ENCODE measurements at places on chromosomes 7 and 10.

GRCh38 chr10:72276421-72277339 is 3.0 kb downstream of the DDIT4 start:
- DNase-seq: no peak

DNA sequence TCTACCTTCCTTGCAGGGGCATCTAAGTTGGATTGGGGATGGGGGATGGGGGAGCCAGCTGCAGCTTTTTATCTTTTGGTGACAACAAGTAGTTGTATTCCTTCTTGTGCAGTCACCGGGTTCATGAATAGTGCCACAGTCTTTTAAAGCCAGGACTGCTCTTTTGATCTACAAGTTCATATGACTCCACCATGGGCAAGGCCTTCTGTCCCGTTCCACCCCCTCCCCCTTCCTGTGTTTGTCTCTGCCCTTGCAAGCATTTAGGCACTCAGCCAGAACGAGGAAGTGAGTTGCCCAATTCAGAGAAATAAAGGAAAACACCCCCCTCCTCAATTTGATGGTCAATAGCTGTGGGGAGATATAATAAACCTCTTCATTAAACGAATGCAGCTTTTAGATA is 44.8 kb upstream of the EGR2 start:
- no peak for DNase-seq

GRCh38 chr10:34859170-34859569 is 44.1 kb upstream of the PARD3 start:
- DNase-seq: no peak

GRCh38 chr10:60849740-60850139 is 71.5 kb downstream of the CDK1 start:
- DNase-seq: no peak

- DNase-seq: no peak
Observed at GRCh38 chr10:124387078-124387874, 31.4 kb downstream of the OAT start.

DNA sequence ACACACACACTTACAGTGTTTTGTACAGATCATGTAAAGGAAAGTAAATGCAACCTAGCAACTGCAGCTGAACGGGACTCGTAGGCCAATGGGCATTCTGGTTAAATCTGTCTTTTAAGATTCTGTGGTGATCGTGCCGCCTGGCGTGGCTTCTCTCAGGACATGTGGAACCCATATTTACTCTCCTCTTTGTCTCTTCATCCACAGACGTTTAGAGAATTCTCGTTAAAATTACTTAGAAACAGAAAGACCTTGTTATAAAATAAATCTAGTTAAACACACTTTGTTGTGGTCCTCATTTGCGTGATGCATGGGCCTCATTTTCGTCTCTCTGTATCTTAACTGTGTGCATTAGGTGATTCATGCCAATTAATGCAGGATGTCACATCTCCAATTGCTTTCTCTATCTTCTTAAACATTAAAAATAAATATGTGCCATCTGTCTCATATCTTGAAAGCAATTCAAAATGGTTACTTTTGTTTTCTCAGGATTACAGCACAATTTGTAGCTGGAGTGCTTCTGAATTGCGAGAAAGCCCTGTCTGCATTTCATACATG is 11.5 kb downstream of the KLF6 start:
- no peak for DNase-seq

GRCh38 chr7:115600207-115600606 is 430.4 kb downstream of the TFEC start:
- no peak for DNase-seq

- DNase-seq: no peak
Observed at GRCh38 chr7:101453617-101454016, 90.9 kb downstream of the COL26A1 start.

- no peak for DNase-seq
Observed at GRCh38 chr10:86165666-86166065, 200.9 kb downstream of the GRID1 start.

DNA sequence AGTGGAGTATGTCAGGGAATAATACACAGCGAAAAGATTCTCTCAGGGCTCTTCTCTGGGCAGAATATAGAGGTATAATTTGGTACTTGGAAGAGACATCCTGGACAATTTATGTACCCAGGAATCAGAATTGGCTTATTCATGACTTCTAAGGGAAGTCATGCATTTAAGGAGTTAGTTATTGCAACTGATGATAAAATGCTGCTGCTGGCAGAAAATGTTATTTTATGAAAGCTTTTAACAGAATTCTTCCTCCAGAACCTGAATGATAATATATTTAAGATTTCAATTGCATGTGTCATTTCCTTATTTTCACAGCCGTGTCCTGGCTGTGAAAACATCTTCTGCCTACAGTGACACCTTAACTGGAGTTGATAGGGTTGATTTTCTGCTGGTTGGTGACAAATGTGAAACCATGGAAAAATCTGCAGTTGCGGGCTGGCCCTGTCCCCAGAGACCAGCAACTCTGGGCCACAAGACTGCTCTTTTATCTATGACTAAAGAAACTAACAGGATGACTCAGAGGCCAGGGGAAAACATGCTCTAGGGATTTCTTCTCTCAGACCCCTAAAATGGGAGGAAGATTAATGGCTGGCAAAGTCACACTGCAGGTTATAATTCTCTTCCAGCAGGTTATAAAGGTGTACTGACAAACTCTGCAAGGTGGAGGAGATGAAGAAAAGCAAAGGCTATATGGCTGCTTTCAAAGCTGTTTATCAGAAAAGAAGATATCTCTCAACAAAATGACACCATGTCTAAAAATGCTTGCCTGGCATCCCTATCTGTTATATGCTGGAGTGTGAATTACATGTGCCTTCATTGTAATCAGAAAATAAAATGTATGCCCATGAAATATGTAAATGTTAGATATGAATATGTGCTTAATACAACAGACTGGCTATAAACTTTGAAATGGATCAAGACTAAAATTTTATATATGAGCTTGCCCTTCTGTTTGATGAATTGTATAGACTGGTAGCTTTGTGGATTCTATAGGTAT is 12.1 kb upstream of the TRUB1 start:
- no peak for DNase-seq

DNA sequence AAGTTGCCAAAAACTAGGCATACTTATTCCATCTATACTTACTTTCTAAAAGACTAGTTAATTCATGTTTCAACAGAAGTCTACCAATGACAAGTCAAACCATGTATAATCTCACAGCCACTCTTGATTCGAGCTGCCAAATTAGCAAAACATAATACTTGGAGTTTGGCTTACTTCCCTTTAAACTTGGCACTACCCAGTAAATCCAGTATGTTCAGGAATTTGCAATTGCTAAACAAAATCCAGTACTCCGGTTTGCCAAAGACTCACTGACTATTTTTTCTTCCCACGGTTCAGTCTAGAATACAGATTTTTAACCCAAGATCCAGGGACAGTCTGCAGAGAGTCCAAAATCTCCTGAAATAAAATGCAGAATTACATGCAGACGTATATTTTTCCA is 4.6 kb downstream of the OAT start:
- DNase-seq: no peak

DNA sequence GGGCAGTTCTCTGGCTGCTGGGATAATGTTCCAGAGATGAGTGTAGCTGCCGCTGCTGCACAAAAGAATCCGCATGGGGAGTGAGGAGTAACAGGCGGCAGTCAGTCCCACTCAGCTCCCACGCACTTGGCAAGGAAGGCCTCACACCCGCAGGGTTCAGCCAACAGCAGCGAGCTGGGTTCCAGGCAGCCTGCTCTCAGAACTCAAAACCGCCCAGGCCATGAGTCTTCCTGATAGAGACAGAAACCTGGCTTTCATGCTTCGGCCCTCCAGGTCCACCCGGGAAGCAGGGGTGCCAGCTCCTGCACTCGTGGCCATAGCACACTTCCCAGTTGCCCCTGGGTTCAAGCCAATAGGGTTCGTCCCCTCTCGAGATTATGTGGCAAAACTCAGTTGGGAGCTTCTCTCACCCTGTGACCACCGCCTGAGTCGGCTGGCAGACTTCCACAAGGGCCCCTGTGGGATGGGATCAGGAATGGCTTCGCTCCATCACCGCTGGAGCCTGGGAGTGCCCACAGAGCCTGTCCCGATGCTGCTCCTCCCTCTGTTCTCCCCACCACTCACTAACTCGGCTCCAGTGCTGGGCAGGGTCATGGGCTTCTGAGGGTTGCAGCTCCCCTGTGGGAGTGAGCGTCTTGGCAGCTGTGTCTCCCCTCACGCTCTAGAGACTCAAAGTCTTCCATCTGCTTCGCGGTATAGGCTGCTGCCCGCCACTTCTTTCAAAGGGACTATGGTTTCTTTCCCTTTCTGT is 20.6 kb downstream of the CLRN3 start:
- DNase-seq: no peak

DNA sequence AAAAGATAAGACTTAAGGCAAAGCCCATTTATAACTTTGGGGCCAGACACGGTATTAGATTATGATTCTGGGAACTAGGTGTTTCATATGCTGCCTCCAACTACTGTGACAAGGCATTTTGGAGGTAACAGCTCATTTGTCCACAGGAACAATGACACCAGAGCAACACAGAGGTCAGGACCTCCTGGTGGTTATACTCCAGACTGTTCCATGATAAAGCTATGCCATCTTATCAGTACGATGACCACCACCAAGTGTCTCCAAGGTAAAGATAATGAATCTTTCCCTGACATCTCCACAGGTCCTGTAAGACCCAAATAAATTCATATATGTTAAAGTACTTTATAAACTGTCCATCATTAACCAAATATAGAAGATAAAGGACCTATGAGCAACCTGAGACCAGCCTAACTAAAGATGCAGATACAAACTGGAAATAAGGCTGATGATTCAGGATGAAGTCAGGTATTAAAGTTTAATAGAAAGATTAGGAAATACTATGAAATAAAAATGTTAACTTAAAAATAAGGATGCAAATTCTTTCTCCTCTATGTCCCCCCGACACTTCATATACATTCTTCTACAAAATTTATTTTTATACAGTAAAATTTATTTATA is 26.2 kb downstream of the CUL2 start:
- no peak for DNase-seq

DNA sequence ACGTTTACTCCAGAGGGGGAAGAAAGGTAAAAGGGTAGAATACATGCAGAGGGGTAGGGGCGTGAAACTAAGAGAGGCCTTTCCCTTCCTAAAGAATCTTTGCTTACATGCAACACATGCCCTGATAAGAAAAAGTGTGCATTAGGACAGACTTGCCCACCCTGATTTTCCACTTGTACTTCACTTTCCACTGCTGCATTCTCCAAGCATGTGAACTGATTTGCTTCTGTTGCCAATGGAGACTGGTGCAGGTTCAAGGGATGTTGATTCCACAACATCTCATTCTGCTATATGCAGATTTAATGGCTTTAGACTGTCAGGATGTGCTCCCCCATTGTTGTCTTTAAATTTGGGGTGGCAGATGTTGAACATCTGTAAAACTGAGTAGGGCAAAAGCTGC is 237.5 kb upstream of the TCF7L2 start:
- no peak for DNase-seq

GRCh38 chr10:86849181-86849894 is 92.9 kb downstream of the BMPR1A start:
- DNase-seq: no peak
